CD4-positive, CD25-positive, alpha-beta regulatory T cell (primary cell): ENCODE measurements at places on chromosomes 4 and X. TPM values are rescaled to one million over a fixed set of nuclear protein-coding genes. Genes with fewer than 3 reads are reported as not detected.

MXD4 gene
- 121 TPM for total RNA-seq

GUF1 gene
- 17.9 TPM for total RNA-seq

GABRB1 gene
- not detected for total RNA-seq

GRCh38 chrX:24643116-24643515 lies 4.0 kb downstream of the PCYT1B start:
- no peaks in the 10 kb centered on the region for H3K36me3 ChIP-seq

DNA sequence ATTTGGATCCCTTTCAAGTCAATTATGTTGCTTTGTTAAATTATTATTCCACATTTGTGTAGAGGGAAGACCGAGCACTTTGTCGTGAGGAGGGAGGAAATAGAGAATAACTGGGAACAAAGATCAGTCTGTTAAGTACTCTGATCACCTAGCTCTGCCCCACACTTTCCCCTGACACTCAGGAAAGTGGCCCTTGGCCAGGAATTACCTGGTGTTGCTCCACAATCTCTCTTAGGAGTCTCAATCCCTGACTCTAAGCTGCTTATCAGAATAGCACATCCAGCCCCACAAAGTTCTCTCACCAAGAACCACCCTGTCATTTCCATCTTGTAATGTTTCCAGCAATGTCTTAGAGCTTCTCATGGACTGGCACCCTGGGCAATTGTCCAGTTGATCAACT lies 83.8 kb upstream of the BMPR1B start:
- H3K27me3 ChIP-seq = no peaks in the 10 kb centered on the region
- no peak for DNase-seq
- no peak overlapping the region for H3K4me3 ChIP-seq
- H3K27ac ChIP-seq = no peak overlapping the region

DNA sequence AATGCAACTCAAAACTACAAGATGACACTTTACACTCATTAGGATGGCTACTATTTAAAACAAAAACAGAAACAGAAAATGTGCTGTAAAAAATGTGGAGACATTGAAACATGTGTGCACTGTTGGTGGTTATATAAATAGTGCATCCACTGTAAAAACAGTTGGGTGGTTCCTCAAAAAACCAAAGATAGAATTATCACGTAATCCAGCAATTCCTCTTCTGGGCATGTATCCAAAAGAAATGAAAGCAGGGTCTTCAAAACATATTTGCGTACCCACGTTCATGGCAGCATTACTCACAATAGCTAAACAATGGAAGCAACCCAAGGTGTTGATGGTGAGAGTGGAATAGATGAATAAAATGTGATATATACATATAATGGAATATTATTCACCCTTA lies 967.2 kb downstream of the TRAM1L1 start:
- H3K27me3 ChIP-seq = no peaks in the 10 kb centered on the region
- no peak overlapping the region for H3K4me3 ChIP-seq
- no peak overlapping the region for H3K27ac ChIP-seq
- no peaks in the 10 kb centered on the region for H3K4me1 ChIP-seq
- H3K36me3 ChIP-seq = no peaks in the 10 kb centered on the region
- DNase-seq = no peak

SMIM20 gene
- 7.4 TPM for total RNA-seq

CYLC1 gene
- not detected for total RNA-seq

TRPC3 gene
- 0.52 TPM for total RNA-seq

DNA sequence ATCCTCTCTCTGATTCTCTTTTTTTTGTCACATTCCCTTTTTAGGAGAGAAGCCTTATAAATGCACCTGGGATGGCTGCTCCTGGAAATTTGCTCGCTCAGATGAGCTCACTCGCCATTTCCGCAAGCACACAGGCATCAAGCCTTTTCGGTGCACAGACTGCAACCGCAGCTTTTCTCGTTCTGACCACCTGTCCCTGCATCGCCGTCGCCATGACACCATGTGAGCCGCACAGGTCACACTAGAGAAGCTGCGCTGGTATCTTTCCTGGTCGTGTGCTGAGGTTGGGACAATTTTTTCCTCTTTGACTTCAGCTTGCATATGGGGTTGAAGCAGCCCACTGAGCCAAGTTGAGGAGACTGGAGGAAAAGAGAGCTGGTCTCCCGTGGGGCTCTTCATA lies 52.1 kb downstream of the KLF8 start:
- no peaks in the 10 kb centered on the region for H3K36me3 ChIP-seq
- H3K27me3 ChIP-seq = no peaks in the 10 kb centered on the region
- DNase-seq = no peak
- H3K4me1 ChIP-seq = no peaks in the 10 kb centered on the region
- H3K27ac ChIP-seq = no peak overlapping the region

- H3K4me3 ChIP-seq = no peak overlapping the region
- no peaks in the 10 kb centered on the region for H3K4me1 ChIP-seq
- no peak for DNase-seq
- H3K36me3 ChIP-seq = no peaks in the 10 kb centered on the region
- no peaks in the 10 kb centered on the region for H3K27me3 ChIP-seq
These were observed 62.1 kb downstream of the FUNDC1 start for GRCh38 chrX:44480591-44480990.

- H3K27ac ChIP-seq = no peak overlapping the region
- no peak overlapping the region for H3K4me3 ChIP-seq
- no peak for DNase-seq
- H3K27me3 ChIP-seq = no peaks in the 10 kb centered on the region
These were observed 184.7 kb downstream of the ARHGAP6 start for GRCh38 chrX:11481035-11481434.

DNA sequence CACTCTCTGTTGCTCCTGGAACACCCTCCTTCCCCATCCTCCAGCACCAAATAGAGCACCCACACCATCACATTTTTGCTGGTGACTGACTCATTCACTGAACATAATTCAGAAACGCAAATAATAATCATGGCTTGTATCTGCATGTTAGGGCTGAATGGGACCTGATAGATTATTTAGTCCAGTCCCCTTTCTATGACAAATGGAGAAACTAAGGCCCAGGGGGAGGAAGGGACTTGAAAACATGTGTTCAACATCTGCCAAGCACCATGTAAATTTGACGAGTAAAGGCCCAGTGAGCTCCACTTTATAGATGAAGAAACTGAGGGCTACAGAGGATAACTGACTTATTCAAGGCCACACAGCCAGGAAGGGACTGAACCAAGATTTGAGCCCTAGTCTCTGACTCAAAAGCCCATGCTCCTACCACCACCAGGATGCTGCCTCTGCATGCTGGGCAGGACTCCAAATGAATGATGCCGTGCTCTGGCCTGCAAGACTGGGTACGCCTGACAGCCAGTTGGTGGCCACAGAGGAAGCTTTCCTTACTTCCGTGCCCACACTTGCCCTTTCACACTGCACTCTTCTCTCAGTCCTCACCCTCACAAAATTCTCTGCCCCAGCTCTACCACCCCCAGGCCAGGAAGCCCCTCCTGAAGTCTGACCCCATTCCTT lies 133.3 kb upstream of the PJA1 start:
- no peak for DNase-seq
- H3K4me1 ChIP-seq = no peaks in the 10 kb centered on the region
- H3K4me3 ChIP-seq = no peak overlapping the region
- H3K27me3 ChIP-seq = no peaks in the 10 kb centered on the region

- H3K36me3 ChIP-seq = no peaks in the 10 kb centered on the region
- H3K4me3 ChIP-seq = no peak overlapping the region
- no peak for DNase-seq
- no peak overlapping the region for H3K27ac ChIP-seq
- no peaks in the 10 kb centered on the region for H3K27me3 ChIP-seq
These were observed 2250.0 kb upstream of the AGA start for GRCh38 chr4:179692222-179692621.

DNA sequence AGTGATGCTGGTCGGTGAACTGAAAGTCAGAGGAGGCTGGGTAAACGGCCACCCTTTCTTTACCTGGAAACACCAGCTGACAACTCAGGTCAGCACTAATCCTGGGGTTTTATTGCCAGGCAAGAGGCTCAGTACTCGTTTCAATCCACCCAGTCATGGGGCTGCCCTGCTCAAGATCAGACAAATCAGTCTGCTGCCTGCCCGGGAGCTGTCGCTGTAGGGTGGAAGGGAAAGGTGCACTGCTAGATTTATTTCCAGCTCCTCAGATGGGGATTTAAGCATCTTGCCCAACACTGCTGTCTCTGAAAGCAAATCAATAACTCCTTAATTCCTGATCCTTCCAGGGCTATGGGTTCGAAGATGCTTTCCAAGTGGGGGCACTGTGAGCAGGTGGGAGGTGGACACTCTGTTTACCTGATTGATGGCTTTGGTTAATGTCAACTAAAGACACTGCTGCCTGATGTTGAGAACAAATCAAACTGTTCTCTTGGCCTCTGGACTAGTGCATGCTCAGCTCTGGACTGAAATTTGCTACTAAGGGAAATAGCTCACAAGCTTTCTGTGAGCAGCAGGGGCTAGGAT lies 59.3 kb downstream of the PHKA2 start:
- no peak for DNase-seq
- no peaks in the 10 kb centered on the region for H3K4me1 ChIP-seq
- peaks cover 23% of the 10 kb centered on the region for H3K36me3 ChIP-seq

- no peaks in the 10 kb centered on the region for H3K4me1 ChIP-seq
- H3K4me3 ChIP-seq = no peak overlapping the region
- H3K27me3 ChIP-seq = no peaks in the 10 kb centered on the region
- peaks cover 3% of the 10 kb centered on the region for H3K36me3 ChIP-seq
These were observed 149.8 kb downstream of the CHM start for GRCh38 chrX:85897362-85898126.

DNA sequence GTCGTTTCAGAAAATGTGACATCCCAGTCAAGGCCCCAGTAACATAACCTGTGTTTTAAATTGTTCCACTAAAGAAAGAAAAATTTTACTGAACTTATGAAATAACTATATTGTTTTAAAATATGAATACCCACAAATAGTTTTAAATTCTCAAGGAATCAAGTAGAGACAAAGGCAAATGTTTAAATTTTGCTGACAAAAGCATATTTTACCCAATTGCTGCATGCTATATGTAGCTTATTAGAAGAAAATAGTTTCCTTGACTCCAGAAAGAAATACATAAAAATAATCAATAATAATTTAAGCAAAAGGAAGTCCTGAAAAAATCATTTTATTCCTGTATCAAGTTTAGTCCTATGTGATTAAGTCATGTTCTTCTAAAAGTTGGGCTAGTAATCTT lies 481.3 kb upstream of the ADGRL3 start:
- H3K27ac ChIP-seq = no peak overlapping the region
- no peaks in the 10 kb centered on the region for H3K27me3 ChIP-seq
- DNase-seq = no peak
- no peaks in the 10 kb centered on the region for H3K36me3 ChIP-seq

GRCh38 chrX:112857478-112857878 lies 16.8 kb upstream of the AMOT start:
- H3K36me3 ChIP-seq = no peaks in the 10 kb centered on the region
- no peaks in the 10 kb centered on the region for H3K4me1 ChIP-seq
- H3K4me3 ChIP-seq = no peak overlapping the region

TASL gene
- 3.2 TPM for total RNA-seq

CTAG2 gene
- total RNA-seq = not detected

RENBP gene
- total RNA-seq = 15.3 TPM
